ENCODE measurements at places on chromosomes 12 and 14. TPM values are rescaled to one million over a fixed set of nuclear protein-coding genes. Genes with fewer than 3 reads are reported as not detected.

The FAR2 gene
- 17.4 TPM for total RNA-seq

DNA sequence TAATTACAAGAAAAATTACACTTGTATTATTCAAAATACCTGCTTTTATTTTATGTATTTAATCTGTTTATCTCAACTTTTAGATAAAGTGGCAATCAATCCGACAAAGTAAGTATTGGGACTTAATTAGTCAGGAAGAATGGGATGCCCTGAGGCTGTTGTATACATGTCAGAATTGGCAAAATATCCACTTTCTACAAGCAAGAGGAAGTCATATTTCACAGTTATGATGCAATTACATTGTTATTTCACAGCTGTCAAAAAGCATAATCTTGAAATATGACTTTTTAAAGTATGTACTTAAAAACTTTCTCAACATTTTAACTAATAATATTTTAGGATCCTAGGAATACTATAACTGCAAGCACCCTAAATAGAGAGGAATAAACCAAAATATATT, 357.1 kb upstream of the MGAT4C start:
- no peaks in the 10 kb centered on the region for H3K36me3 ChIP-seq
- H3K27ac ChIP-seq: no peak overlapping the region
- H3K27me3 ChIP-seq: no peaks in the 10 kb centered on the region

DNA sequence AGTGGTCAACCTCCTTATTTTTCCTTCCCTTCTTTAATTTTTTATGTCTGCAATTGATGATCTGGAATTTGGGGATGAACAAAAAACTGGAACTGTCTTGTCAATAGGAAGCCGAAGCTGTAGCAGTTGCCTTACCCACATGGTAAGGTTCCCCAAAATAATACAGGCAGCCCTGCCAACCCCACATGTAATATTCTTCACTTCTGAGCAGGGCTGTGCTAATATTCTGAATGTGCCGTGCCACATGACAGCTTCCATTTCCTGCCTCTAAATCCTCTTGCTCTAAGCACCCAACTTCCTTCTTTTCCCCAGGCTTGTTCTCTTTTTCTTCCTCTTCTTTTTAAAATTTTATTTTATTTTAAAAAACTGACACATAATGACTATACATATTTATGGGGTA, 39.6 kb downstream of the GPATCH2L start:
- peaks cover 66% of the 10 kb centered on the region for H3K36me3 ChIP-seq
- DNase-seq: no peak
- no peak overlapping the region for H3K4me3 ChIP-seq
- no peaks in the 10 kb centered on the region for H3K27me3 ChIP-seq
- H3K4me1 ChIP-seq: no peaks in the 10 kb centered on the region
- H3K27ac ChIP-seq: peak overlapping the region; percentile 68

DNA sequence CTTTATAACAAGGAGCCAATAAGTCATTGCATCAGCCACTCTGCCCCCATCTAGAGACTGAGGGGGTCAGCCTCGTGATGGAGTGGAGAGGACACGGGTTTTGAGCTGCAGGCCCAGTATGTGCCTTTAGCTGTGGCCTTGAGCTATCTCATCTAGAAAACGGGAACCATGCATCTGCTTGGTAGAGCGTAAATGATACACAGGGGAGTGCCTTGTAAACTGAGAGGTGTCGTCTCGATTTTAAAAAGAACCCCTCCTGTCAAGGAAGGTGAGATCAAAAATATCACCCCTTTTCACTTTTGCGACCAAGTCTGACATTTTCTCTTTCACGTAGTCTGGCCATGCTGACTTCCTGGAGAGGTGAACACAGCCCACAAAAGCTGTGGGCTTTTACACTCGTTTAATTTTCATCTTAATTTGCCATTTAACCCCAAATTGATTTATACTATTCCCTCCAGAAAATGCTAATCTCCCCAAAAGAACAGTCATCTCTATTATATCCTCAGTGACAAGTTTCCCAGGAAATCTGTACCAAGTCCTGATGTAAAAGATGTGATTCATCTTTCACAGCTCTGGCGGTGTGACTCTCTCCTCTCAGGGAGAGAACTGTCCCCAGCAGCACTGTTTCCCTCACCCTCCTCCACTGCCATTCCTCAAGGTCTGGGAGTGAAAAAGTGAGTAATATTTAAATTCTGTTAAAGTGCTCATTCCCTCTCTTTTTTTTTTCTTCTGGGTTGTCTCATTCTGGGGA, 30.6 kb downstream of the VCPKMT start:
- no peak for DNase-seq
- no peaks in the 10 kb centered on the region for H3K27me3 ChIP-seq
- H3K4me1 ChIP-seq: peaks cover 4% of the 10 kb centered on the region
- H3K36me3 ChIP-seq: no peaks in the 10 kb centered on the region
- H3K27ac ChIP-seq: no peak overlapping the region
- no peak overlapping the region for H3K4me3 ChIP-seq

DNA sequence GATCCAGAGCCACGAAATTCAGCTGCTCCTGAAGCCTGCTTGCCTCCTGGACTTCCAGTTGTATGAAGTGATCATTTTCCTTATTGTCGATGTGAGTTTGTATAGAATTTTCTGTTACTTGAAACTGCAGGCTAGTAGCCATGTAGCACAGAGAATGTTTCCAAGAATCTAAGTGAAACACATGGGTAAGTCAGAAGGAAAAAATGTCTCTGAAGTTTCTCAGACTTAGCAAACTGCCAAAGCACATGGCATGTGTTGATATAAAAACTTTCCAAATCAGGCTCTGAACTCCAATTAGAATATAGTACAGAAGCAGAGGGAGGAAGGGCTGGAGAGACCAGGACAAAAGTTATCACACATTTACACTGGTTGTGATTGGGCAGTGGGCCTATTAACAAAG, 9.8 kb upstream of the PCNX1 start:
- peak; percentile 59 for DNase-seq
- peak overlapping the region; percentile 43 for H3K27ac ChIP-seq
- no peaks in the 10 kb centered on the region for H3K36me3 ChIP-seq
- peaks cover 4% of the 10 kb centered on the region for H3K4me1 ChIP-seq

The GNG2 gene
- total RNA-seq: 24.3 TPM

GRCh38 chr12:66503746-66504145, 175.1 kb downstream of the GRIP1 start:
- no peak overlapping the region for H3K27ac ChIP-seq
- H3K4me1 ChIP-seq: no peaks in the 10 kb centered on the region
- H3K4me3 ChIP-seq: no peak overlapping the region
- no peak for DNase-seq
- H3K36me3 ChIP-seq: no peaks in the 10 kb centered on the region
- no peaks in the 10 kb centered on the region for H3K27me3 ChIP-seq

DNA sequence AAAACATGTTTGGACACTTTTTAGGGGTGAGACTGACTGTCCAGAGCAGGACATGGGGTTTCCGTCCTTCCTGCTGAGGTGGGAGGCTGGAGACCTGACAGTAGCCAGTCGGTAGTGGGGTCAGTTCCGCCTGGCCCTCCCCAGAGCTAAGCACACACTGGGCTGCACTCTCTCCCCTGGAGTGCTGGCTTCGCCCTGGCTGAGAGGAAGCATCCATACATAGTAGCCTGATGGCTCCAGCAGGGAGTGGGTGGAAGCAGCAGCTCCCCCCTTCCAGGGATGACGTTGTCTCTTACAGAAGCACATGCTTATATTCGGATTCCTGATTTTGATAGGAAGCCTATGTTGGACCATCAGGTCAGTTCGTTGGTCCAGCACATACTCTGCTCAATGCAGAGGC, 40.4 kb downstream of the SFSWAP start:
- no peak overlapping the region for H3K27ac ChIP-seq
- no peaks in the 10 kb centered on the region for H3K27me3 ChIP-seq
- no peaks in the 10 kb centered on the region for H3K36me3 ChIP-seq
- DNase-seq: no peak

The RHEBL1 gene
- total RNA-seq: 0.71 TPM

The ERBB3 gene
- total RNA-seq: 88.8 TPM
